Aorta (tissue), 5 donors: ENCODE measurements at places on chromosomes 2 and 18.

- no peak for DNase-seq
Measured at GRCh38 chr2:43776324-43776723, 2.5 kb downstream of the DYNC2LI1 start.

DNA sequence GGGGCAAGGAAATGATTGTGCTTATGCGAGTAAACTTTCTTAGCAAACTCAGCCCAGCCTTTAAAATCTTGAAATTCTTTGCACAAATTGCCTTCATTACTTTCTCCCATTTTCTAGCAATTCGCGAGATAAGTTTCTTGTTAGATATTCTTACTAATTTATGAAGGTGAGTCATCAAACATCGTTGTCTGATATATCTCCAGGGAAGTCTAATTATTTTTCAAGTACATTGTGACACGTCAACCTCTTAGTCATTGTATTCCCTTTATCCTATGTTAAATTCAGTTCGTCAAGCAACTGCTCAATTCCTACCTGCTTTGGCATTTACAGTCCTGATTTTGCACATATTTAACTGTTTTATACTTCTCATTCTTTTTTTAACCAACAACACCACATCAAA lies 854.5 kb upstream of the CRIM1 start:
- no peak for DNase-seq

GRCh38 chr2:216519154-216519762 lies 20.6 kb downstream of the RPL37A start:
- no peak for DNase-seq

DNA sequence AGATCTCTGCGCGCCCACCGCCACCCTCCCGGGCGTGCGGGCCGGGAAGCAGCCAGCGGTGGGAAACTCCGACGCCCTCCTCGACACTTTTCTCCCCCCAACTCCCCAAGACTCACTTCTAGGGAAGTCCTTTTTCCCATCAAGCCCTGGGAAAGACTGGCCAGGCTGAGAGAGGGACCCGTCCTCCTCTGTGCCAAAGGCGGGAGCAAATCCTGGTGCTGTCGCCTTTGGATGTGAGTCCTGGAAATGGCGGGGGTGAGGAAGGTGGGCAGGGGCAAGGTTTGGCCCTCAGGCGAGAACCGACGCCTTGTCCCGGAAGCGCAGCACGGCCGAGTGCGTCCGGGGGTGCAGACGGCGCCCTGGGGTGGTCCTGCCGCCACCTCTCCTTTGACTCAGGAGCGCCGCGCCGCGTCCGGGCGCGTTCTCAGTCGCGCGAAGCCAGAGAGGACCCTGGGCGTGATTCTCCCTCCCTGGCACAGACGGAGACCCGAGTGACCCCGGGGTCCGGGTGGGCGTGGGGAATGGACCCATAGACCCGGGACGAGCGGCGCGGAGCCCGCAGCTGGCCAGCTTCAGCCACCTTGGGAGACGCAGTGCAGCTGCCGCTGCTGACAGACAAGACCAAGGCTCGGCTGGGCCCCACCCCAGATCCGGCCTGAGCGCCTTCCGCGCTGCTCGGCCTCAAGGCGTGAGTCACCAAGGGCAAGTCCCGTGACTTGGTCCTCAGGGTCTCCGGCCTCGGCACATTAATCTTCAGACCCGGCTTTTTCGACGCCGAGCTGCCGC lies 3.5 kb upstream of the LBX2 start:
- peak; percentile 93 for DNase-seq

DNA sequence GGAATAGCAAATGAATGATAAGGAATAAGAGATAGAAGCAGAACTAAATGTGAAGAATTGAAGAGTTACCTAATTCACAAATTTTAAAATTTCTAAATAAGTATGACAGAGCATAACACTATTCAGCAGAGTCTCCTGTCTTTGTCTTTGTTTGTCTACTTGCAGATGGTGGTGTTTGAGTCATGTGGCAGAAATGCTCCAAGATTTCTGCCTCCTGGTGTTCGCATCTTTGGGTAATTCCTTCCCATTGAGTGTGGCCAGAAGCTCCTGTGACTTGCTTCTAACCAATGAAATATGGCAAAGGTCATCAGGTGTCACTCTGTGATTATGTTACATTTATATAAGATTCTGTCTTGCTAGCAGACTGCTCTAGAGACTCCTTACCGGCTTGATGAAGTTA lies 45.6 kb upstream of the GALNT3 start:
- no peak for DNase-seq

- DNase-seq, result no peak
Measured at GRCh38 chr2:132963161-132963560, 293.2 kb upstream of the LYPD1 start.

GRCh38 chr2:239684271-239684810 lies 283.5 kb upstream of the HDAC4 start:
- no peak for DNase-seq
